ENCODE measurements at places on chromosomes 12 and 14.

GRCh38 chr12:125068391-125068790 is 3.2 kb downstream of the AACS start:
- H3K36me3 ChIP-seq: no peaks in the 10 kb centered on the region
- no peak for DNase-seq
- H3K27ac ChIP-seq: no peak overlapping the region
- H3K4me3 ChIP-seq: no peak overlapping the region

DNA sequence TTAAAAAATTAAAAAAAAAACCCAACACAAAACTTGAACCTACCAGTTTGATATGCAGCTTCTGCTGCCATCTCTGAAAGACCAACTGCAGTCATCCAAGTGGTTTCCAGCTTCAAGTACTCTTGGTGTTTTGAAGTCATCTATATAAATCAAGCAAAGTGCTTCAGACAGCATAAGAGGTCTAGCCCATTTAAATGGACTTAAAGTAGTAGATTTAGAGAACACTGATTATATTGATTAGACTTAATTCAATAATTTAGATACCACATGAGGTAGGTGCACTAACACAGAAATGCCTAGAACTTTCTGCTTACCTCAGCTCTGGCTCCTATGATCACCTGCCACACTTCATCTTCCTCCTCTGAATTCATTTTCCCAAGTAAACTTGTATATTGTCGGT is 9.4 kb downstream of the DIABLO start:
- peak overlapping the region; percentile 79 for H3K27ac ChIP-seq
- no peak overlapping the region for H3K4me3 ChIP-seq
- H3K27me3 ChIP-seq: no peaks in the 10 kb centered on the region
- DNase-seq: no peak

GRCh38 chr12:76713986-76714385 is 49.9 kb upstream of the ZDHHC17 start:
- no peak for DNase-seq
- no peak overlapping the region for H3K27ac ChIP-seq
- H3K4me1 ChIP-seq: no peaks in the 10 kb centered on the region
- H3K27me3 ChIP-seq: no peaks in the 10 kb centered on the region
- no peaks in the 10 kb centered on the region for H3K36me3 ChIP-seq
- no peak overlapping the region for H3K4me3 ChIP-seq

GRCh38 chr12:129160282-129160681 is 307.0 kb downstream of the GLT1D1 start:
- no peak for DNase-seq
- no peaks in the 10 kb centered on the region for H3K27me3 ChIP-seq
- H3K4me1 ChIP-seq: no peaks in the 10 kb centered on the region
- H3K4me3 ChIP-seq: no peak overlapping the region

DNA sequence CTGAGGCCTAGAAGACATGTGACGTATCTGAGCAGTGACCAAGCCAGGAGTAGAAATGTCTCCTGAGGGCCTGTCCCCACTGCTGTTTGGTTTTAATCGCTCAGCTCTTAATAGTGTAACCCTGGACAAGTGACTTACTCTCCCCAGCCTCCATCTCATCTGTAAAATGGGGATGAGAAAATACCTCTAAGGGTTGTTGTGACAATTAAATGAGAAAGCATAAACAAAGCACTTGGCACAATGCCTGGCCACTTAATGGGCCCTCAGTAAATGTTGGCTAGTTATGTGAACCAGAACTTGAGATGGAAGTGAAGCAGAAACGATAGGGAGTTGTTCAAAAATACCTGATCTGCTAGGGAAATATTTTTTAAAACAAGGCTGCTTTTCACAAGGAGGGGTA is 58.2 kb downstream of the HMGA2 start:
- H3K36me3 ChIP-seq: no peaks in the 10 kb centered on the region
- H3K4me1 ChIP-seq: no peaks in the 10 kb centered on the region
- DNase-seq: no peak
- no peak overlapping the region for H3K27ac ChIP-seq

- H3K36me3 ChIP-seq: peaks cover 1% of the 10 kb centered on the region
- H3K27ac ChIP-seq: no peak overlapping the region
- no peaks in the 10 kb centered on the region for H3K4me1 ChIP-seq
- DNase-seq: no peak
- no peaks in the 10 kb centered on the region for H3K27me3 ChIP-seq
Measured at GRCh38 chr12:86006727-86007126, 132.6 kb downstream of the NTS start.

DNA sequence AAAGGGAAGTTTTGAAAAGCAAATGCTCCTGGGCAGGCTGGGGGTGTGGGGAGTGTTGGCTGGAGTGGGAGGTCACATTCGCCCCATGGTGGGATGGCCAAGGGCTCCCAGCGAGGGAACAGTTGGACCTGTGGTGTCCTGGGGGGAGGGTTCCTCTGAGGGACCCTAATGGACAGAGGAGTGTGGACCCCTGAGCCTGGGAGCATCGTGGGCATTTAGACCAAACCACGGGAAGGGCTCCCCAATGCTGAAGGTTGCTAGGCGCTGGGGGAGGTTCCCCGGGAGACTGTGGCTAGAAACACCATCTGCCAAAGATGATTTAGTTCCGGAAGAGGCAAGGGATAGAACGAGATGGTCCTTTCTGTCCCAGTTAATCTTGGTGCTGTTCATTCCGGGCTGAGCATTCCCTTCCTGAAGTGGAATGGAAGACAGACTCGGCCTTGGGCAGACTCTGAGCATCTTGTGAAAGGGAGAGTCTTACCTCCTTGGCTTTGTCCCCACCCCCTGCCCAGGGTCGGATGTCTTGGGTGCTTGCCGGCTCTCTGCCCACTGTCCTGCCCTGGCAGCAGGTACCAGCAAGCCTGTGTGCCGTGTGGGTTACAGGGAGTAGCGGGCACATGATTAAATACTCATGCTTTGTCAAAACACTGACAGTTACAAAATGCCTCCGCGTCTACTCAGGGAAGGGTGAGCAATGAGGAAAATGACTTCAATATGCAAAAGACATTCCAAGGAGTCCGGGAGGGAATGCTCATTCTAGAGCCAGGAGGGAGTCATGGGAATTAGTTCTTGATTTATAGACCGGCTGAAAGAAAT is 215.9 kb downstream of the CACNA1C start:
- H3K4me3 ChIP-seq: no peak overlapping the region
- DNase-seq: no peak
- no peak overlapping the region for H3K27ac ChIP-seq
- no peaks in the 10 kb centered on the region for H3K4me1 ChIP-seq

GRCh38 chr12:16788506-16789203 is 182.7 kb upstream of the LMO3 start:
- no peak overlapping the region for H3K27ac ChIP-seq
- no peak for DNase-seq
- no peak overlapping the region for H3K4me3 ChIP-seq
- H3K36me3 ChIP-seq: no peaks in the 10 kb centered on the region

DNA sequence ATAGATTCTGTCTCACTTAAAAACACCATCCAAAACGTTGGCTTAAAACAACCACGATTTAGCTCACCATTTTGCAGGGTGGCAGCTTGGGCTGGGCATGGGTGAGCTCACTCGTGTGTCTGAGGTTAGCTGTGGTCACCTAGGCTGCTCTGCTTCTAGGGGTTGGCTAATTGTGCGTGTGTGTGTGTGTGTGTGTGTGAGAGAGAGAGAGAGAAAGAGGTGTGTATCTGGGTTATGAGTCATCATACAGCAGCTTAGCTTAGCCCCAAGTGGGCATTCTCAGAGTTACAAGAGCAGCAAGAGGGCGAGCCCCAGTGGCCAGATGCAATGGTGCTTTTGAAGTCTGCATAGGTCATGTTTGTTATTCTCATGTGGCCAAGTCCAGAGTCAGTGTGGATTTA is 6.0 kb downstream of the FBXW8 start:
- peaks cover 17% of the 10 kb centered on the region for H3K27me3 ChIP-seq
- peaks cover 2% of the 10 kb centered on the region for H3K36me3 ChIP-seq
- peak overlapping the region; percentile 27 for H3K4me3 ChIP-seq
- H3K4me1 ChIP-seq: peaks cover 66% of the 10 kb centered on the region

DNA sequence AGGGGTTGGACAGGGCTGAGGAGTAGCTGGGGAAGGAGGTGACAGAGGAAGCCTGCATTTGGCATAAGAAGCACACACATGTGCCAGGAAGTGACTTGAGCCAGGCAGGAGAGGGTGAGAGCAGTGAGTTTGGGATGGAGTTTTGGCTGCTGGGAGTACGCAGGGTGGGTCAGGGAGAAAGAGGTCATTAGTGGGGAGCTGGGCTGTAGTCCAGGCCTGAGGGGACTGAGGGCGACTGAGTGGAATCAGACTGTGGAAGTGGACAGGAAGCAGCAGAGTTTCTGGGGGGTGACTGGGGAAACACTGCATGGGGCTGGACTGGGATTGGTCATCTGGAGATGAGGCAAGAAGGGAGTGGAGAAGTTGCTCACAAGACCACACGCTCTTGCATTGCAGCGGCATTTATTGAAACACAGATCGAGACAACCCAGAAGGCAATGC is 7.6 kb downstream of the KRT85 start:
- no peaks in the 10 kb centered on the region for H3K27me3 ChIP-seq
- no peak for DNase-seq
- H3K4me3 ChIP-seq: no peak overlapping the region
- H3K4me1 ChIP-seq: peaks cover 15% of the 10 kb centered on the region
- no peak overlapping the region for H3K27ac ChIP-seq

DNA sequence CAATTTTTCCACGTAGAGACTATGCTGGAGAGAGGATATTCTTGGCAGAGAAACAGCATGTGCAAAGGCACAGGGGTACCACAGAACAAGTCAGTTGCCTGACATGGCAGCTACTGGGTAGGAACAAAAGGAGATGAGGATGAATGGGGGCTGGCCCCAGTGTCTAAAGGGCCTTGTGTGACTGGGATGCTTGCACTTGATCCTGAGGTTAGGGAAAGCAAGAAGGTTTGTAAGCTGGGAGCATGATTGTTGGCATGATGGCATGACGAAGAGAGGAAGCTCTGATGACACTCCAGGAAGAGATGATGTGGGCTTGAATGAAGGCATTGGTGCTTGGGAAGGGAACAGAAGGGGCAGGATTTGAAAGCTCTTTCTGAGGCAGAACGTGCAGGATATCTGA is 139.1 kb downstream of the ZFP36L1 start:
- no peaks in the 10 kb centered on the region for H3K27me3 ChIP-seq
- peaks cover 10% of the 10 kb centered on the region for H3K4me1 ChIP-seq
- H3K27ac ChIP-seq: no peak overlapping the region
- H3K4me3 ChIP-seq: no peak overlapping the region
- no peak for DNase-seq

GRCh38 chr12:127162902-127163301 is 1104.1 kb upstream of the TMEM132C start:
- peak overlapping the region; percentile 68 for H3K27ac ChIP-seq
- no peaks in the 10 kb centered on the region for H3K36me3 ChIP-seq
- H3K4me3 ChIP-seq: peak overlapping the region; percentile 33
- H3K27me3 ChIP-seq: no peaks in the 10 kb centered on the region
- H3K4me1 ChIP-seq: peaks cover 20% of the 10 kb centered on the region
- DNase-seq: peak; percentile 58

- H3K4me3 ChIP-seq: no peak overlapping the region
- no peaks in the 10 kb centered on the region for H3K36me3 ChIP-seq
- no peaks in the 10 kb centered on the region for H3K4me1 ChIP-seq
- no peak overlapping the region for H3K27ac ChIP-seq
Measured at GRCh38 chr12:130253866-130254265, 83.8 kb upstream of the PIWIL1 start.

DNA sequence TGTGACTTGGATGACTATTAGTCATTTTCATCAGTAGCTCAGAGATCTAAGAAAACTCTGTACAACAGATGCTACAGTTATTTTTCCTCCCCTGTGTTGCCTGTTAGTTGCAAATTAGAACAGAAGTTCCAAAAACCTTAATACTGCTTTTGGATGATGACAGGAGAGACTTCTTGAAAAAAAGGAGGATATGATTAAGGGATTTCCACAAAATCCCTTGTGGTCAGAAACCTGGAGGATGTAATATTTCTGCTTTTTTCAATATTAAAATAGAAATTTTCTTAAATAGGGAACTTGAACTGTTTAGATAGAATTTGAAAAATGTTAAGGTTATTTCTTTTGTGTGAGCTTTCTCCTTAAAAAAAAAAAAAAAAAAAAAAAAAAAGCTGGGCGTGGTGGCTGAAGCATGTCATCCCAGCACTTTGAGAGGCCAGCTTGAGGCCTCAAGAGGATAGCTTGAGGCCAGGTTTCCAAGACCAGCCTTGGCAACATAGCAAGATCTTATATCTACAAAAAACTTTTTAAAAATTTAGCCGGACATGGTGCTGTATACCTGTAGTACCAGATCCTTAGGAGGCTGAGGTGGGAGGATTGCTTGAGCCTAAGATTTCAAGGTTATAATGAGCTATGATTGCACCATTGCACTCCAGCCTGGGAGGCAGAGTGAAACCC is 14.1 kb downstream of the CMAS start:
- no peaks in the 10 kb centered on the region for H3K27me3 ChIP-seq
- no peaks in the 10 kb centered on the region for H3K36me3 ChIP-seq
- DNase-seq: no peak
- H3K4me1 ChIP-seq: no peaks in the 10 kb centered on the region
- H3K4me3 ChIP-seq: no peak overlapping the region

GRCh38 chr12:27464220-27464554 is 17.7 kb downstream of the SMCO2 start:
- H3K27me3 ChIP-seq: peaks cover 12% of the 10 kb centered on the region
- H3K36me3 ChIP-seq: peaks cover 1% of the 10 kb centered on the region
- no peak overlapping the region for H3K4me3 ChIP-seq
- DNase-seq: peak; percentile 31

DNA sequence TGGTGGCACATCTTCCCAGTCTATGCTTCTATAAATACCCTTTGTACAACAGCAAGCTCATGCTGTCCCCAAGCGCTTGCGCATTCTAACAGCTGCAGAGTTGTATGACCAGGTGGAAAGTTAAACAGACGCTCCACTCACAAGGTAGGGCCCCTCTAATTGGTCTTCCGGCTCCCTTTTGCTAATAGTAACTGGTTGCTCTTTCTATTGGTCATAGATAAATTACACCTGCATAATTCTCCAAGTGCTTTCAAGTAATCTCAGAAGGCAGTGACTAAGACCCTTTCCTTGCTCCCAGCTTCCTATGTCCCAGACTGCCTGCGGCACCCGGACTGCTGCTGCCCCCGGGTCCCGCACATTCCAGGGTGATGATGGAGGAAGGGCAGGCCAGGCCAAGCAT is 6.1 kb upstream of the TSPAN9 start:
- peaks cover 4% of the 10 kb centered on the region for H3K4me1 ChIP-seq
- no peak for DNase-seq
- H3K27me3 ChIP-seq: peaks cover 17% of the 10 kb centered on the region
- H3K4me3 ChIP-seq: no peak overlapping the region
- no peak overlapping the region for H3K27ac ChIP-seq
- no peaks in the 10 kb centered on the region for H3K36me3 ChIP-seq

GRCh38 chr14:57326253-57326652 is 57.5 kb downstream of the AP5M1 start:
- no peak for DNase-seq
- no peaks in the 10 kb centered on the region for H3K36me3 ChIP-seq
- H3K27ac ChIP-seq: no peak overlapping the region
- no peak overlapping the region for H3K4me3 ChIP-seq
- no peaks in the 10 kb centered on the region for H3K4me1 ChIP-seq

DNA sequence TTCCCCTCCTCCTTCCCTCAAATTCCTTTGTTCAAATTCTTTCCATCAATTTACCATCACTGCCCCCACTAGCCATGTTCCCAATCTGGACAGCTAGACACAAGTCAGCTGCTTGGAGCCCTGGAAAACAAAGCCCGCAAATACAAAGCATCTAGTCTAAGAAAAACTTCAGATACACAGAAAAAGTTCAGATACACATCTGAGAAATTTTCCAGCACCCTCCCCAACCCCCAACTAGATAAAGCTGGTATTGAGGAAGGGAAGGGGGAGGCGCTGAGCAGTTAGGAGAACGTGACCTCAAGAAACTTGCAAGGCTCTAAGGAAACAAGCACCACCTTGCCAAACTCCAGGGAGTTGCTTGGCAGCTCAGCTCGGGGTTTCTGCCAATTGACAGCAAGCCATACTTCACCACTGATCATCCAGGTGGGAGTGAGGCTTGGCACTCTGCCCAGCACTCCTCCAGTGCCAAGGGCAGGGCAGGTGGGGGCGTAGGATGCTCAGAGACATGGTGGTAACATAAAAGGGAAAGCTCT is 5.1 kb upstream of the CNIH1 start:
- no peaks in the 10 kb centered on the region for H3K36me3 ChIP-seq
- H3K27ac ChIP-seq: no peak overlapping the region
- H3K27me3 ChIP-seq: peaks cover 15% of the 10 kb centered on the region

Data from activated T-cell treated with anti-CD3 and anti-CD28 coated beads, Interleukin-2, amount 50 U/mL, for 72 hours (primary cell).